ENCODE measurements at places on chromosomes 4 and X.
A peak's percentile ranks its signal among the peaks of the same experiment; 100 is the strongest.

DNA sequence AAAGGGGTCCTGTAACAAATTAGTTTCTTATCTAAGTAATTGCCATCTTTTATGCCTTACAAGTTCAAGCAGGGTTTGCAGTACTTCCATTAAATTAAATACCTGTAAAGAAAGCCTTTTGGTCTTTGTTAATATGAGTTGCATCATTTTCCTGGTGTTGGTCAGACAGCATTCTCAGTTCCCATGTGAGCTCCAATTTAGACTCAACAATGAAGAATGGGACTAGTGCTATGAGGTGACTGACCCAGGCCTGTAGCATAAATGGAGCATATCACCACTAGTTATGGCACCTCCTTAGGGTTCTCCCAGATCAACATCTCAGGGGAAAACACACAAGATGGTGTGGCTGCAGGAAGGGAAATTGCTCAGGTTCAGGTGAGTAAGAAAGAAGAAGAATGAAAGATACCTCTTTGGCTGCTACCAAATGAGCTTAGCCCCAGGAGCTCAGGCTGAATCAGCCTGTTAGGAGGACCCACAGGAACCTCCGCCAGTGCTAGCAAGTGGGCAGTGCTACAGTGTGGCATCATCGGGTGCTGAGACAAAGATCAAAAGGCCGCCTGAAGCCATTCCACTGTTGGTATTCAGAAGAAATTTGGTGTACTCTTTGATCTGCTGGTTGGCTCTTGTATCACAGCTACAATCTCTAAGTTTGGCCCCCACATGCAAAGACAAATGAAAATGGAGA, 1.8 kb downstream of the TTC29 start:
- DNase-seq, result no peak

DNA sequence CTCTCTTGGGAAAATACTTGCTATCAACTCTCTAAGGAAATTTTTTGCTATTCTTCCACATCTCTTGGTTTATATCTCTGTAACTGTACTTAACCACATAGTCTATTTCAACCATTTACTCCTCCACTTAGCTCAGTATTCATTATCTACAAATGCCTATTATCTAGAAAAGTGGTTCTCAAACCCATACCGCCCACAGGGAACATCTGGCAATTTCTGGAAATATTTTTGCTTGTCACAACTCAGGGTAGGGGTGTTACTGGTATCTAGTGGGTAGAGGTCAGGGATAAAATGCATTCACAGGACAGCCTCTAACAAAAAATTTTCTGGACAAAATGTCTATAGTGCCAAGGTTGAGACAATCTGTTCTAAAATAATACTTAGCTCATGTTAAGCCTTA, 14.4 kb downstream of the ATRX start:
- no peak for DNase-seq

DNA sequence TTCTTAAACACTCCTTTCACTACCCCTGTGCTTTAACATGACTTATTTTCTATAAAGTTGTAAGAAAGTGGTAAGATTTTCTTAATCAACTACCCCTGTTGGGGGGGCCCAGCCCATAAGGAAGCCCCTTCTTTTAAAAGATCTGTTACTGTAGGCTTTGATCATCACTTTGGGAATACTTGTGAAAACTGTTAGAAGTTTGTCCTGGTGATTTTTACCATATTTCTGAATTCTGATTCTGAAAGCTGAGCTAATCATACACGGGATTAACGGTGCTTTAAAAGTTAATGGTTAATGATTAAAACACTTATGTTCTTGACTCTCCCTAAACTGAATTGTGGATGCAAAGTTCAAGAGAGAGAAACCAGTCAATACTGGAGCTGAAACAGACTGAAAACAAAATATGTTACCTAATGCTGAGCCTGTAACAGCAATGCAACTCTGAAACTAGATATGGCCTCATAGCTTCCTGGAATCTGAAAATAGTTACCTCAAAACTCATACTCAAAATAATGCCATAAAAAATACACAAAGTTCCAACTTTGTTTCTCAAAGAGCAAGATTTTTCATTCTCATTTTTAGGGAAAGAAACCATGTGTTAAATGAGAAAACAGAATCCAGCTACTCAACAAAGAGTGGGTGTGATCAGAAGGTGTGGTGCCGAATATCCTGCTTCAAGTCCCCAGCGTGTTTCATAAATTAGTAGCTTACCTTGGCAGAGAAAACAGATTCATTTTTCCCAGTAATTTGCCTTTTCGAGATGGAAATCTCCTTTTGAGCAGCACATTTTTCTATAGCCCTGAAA, 31.6 kb downstream of the ADH7 start:
- peak; percentile 27 for DNase-seq

- DNase-seq, result no peak
These were observed 183.4 kb upstream of the ATOH1 start for GRCh38 chr4:93645120-93645519.
